Adrenal gland (tissue), 19 donors: ENCODE measurements at places on chromosomes 6 and 20. TPM values are rescaled to one million over a fixed set of nuclear protein-coding genes. Genes with fewer than 3 reads are reported as not detected.

Gene CEBPB
- total RNA-seq: 272 TPM

Gene GSTA4
- total RNA-seq: 440 TPM

Gene BHLHE23
- total RNA-seq: not detected

Gene RHAG
- total RNA-seq: 0.14 TPM

Gene SLC17A4
- not detected for total RNA-seq

Gene BPIFB6
- total RNA-seq: not detected

Gene CLPSL1
- not detected for total RNA-seq

Gene ULBP1
- not detected for total RNA-seq

Gene PRDM13
- not detected for total RNA-seq

Gene HLA-DRB1
- total RNA-seq: 152 TPM

Gene SPATS1
- total RNA-seq: not detected
